Daoy (cell line): ENCODE measurements at places on chromosomes 6 and 20. TPM values are rescaled to one million over a fixed set of nuclear protein-coding genes. Genes with fewer than 3 reads are reported as not detected.

GRCh38 chr6:34884996-34885395 is 2.8 kb downstream of the TAF11 start:
- no peak for DNase-seq

Gene TBX18
- total RNA-seq, result 8.2 and 8.6 TPM in 2 replicates

Gene TBXT
- 0.57 TPM in 1 of 2 replicates, not detected in the other for total RNA-seq

GRCh38 chr6:44073612-44074438 is 53.4 kb downstream of the MRPL14 start:
- DNase-seq, result no peak

GRCh38 chr6:51928320-51928719 is 159.1 kb downstream of the PKHD1 start:
- no peak for DNase-seq

GRCh38 chr20:46243707-46244628 is 64.3 kb downstream of the CDH22 start:
- DNase-seq, result peak; percentile 67
